ENCODE measurements at places on chromosomes 4 and X. TPM values are rescaled to one million over a fixed set of nuclear protein-coding genes. Genes with fewer than 3 reads are reported as not detected.

DNA sequence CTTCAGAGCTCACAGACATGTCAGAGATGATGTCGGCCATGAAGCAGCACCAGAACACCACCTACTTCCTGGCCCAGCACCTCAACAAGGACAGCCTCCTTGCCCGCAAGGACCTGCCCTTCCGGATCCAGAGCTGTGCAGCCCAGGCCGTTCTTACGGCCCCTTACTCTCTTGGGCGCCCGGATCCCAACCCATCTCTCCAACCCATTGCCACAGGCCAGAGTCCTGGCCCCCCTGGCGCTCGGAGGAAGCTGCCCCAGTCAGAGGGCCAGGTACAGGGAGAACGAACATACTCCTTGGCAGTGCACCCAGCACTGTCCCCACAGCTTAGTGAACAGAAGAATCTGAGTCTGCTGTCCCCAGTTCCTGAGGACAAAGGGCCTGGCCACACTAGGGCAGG lies 27.9 kb upstream of the PRPS1 start:
- no peaks in the 10 kb centered on the region for H3K27me3 ChIP-seq
- no peaks in the 10 kb centered on the region for H3K4me1 ChIP-seq
- no peak overlapping the region for H3K4me3 ChIP-seq
- DNase-seq, result no peak

The SHOX gene
- total RNA-seq, result not detected

The AVPR2 gene
- not detected for total RNA-seq

GRCh38 chr4:145679520-145679919 lies 426 bp upstream of the C4orf51 start:
- no peak for DNase-seq
- H3K4me1 ChIP-seq, result no peaks in the 10 kb centered on the region
- no peak overlapping the region for H3K4me3 ChIP-seq
- H3K27me3 ChIP-seq, result peaks cover 13% of the 10 kb centered on the region
- no peak overlapping the region for H3K27ac ChIP-seq
- H3K36me3 ChIP-seq, result no peaks in the 10 kb centered on the region

GRCh38 chr4:17721496-17722355 lies 59.7 kb downstream of the FAM184B start:
- no peak for DNase-seq
- H3K27me3 ChIP-seq, result peaks cover 4% of the 10 kb centered on the region

The PPP1R2C gene
- not detected for total RNA-seq

The ATP1B4 gene
- not detected for total RNA-seq

DNA sequence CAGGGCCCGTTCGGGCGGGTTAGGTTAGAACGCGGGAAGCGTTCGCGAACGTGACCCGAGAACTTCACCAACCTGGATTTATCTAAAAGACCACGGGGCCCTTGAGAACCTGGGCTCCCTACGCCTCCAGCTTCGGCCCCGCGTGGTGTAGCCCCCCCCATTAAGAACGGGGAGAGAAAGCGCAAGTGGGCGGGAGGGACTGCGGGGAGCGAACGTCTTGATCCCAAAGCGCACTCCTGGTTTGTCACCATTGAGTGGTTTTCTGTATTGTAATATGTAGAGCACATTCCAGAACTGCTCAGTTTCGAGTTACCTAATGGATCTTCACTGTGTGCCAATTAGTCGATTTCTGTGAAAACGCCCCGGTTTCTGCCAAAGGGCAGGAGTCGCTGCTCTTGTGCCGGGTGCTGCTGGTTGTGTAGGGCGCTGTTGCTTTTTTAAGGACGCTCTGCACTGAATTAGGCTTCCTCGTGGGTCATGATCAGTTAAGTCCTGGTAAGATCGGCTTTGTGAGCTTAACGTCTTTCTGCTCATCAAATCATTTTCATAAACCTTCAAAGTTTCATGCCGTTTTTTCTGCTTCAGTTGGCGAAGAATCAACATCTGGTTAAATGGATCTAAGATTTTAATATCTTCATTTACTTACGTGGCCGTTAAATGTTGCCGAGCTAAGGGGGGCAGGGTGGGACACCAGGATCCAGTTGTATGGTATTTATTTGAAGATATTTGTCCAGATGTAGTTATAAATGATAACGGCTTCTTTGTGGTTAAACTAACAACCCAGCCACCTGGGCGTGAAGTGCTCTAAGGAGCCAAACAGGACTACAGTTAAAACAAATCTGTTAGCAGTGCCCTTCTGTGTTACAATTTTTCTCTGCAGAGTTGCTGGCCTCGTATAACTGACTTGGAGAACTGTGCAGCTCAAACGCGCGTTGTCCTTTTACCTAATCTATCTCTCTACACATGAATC lies 809 bp downstream of the MND1 start:
- H3K4me1 ChIP-seq, result peaks cover 25% of the 10 kb centered on the region
- H3K4me3 ChIP-seq, result peak overlapping the region; percentile 93
- peak overlapping the region; percentile 87 for H3K27ac ChIP-seq
- peak; percentile 69 for DNase-seq
